ENCODE measurements at places on chromosomes 1 and 21.

DNA sequence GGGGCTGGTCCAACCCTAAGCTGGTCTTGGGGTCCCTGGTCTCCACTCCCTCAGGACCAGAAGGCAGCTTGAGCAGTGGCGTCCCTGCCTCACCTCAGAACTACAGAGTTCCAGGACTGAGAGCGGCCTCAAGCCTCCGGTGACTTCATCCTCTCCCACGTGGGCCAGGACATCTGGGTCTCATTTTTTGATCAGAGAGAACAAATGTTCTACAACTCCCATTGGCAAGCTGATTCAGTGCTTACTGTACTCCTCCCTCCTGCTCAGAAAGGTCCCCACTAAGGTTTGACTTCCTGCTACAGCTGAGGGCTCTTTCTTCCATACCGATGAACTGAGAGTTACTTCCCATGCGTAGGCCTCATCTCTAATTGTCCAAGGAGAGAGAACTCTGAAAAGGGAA lies 78.5 kb downstream of the PLXNA2 start:
- no peak for DNase-seq

- DNase-seq = no peak
Observed at GRCh38 chr1:94929351-94930217, 2.7 kb upstream of the CNN3 start.

DNA sequence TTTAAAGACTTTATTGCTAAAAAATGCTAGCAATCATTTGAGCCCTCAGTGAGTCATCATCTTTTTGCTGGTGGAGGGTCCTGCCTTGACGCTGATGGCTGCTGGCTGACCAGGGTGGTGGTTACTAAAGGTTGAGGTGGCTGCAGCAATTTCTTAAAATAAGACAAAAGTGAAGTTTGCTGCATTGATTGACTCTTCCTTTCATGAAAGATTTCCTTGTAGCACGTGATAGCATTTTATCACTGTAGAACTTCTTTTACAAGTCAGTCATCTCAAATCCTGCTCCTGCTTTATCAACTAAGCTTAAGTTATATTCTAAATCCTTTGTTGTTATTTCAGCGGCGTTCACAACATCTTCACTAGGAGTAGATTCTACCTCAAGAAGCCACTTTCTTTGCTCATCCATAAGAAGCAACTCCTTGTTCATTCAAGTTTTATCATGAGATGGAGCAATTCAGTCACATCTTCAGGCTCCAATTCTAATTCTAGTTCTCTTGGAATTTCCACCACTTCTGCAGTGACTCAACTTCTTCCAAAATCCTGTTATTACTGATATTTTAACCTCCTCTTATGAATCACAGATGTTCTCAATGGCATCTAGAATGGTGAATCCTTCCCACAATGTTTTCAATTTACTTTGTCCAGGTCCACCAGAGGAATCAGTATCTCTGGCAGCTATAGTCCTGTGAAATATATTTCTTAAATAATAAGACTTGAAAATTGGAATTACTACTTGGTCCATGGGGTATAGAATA lies 17.6 kb upstream of the RGS1 start:
- no peak for DNase-seq

DNA sequence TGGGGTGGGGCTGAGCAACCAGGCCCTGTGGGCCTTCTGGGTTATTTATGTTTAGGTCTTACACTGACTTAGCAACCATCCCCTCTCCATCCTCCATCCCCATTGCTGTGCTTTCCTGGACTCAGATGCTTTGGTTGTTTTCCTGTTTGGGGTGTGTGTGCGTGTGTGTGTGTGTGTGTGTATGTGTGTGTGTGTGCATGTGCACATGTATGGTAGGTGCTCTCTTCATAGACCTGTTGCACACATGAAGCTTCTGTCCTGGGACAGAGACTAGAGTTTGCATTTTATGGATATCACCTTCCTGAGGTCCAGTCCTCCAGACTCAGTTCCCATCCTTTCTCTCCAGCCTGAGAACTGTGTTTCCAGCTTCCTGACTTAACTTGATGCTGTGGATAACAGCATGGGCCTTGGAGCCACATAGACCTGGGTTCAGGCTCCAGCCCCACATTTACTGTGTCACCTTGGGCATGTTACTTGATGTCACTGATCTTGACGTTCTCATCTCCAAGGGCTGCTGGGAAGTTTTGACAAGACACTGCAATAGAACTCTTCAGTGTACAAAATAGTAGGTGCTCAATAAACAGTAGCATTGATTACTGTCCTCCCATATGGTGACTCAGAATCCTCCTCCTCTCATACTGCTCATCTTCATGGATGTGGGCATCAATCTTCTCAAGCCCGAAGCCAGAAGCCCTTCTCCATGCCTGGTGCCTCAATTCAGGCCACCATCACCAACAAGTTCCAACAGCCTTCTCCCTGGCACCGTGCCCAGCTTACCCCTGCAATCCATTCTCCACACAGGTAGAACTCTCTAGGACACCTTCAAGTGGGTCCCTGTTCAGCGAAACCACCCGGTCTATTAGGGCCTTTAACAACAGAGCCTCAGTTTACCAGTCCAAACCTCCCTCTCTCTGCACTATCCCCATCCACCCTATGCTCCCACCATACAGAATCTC lies 181.8 kb upstream of the EDN2 start:
- DNase-seq = no peak

GRCh38 chr21:26570203-26570602 lies 2.9 kb downstream of the CYYR1 start:
- no peak for DNase-seq

DNA sequence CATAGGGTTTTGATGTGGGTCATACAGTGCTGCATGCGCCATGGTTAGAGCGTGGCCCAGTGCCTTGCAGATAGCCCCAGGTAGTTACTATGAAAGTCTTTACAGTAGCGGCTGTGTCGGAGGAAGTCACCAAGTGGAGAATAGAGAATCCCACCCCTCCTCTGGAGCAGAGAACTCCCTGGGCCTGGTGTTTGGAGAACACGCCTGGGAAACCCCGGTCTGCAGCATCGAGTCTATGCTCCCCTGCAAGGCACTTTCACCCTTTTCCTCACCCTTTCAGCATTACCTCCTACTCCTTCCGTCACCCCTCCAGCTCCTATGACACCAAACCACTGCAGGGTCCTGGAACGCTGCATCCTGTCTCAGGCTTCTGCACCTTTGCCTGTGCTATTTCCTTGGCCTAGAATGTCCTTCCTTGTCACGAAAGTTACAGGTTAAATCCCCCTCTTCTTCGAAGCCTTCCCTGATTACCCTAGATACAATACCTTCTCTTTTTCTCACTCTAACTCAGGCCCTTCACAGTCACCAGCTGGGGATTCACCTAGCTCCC lies 2.7 kb upstream of the SLC1A7 start:
- no peak for DNase-seq

DNA sequence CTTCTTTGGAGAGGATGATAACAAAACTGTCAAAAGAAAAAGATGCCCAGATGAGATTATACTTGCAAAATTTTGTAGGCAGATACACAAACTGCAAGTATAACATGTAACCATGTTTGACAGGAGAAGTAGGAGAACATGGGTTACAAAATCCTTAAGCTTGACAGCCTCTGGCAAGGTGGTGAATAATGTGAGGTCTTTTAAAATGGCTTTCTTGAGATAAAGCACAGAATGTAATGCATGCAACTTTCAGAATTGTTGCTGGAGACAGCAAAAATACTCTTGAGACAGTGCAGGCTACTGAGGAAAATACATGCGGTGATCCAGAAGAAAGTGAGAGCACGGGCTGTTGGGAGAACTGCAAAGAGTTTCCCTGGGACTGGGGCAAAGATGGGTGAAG lies 24.7 kb downstream of the DNAJC6 start:
- no peak for DNase-seq

DNA sequence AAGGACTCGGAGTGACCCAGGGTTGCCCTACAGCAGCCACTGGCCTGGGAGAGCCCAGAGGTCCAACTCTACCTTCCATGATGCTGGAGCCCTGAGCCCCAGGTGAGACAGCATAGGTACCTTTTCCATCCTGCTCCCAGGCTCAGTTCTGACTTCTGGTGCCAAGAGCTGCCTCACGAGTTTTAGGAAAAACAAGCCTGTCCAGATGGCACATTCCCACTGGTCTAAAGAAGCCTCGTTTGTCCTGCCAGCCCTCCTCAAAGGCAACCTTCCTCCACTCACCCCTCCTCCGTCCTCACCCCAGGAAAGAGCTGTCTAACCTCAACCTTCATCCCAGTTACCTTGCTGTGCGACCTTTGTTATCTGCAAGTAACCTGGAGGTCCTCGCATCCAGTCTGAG lies 53.5 kb upstream of the PRELP start:
- no peak for DNase-seq

GRCh38 chr1:192357924-192358323 lies 41.1 kb downstream of the RGS21 start:
- no peak for DNase-seq

GRCh38 chr1:145759721-145760120 lies 40.4 kb downstream of the CD160 start:
- DNase-seq = no peak

DNA sequence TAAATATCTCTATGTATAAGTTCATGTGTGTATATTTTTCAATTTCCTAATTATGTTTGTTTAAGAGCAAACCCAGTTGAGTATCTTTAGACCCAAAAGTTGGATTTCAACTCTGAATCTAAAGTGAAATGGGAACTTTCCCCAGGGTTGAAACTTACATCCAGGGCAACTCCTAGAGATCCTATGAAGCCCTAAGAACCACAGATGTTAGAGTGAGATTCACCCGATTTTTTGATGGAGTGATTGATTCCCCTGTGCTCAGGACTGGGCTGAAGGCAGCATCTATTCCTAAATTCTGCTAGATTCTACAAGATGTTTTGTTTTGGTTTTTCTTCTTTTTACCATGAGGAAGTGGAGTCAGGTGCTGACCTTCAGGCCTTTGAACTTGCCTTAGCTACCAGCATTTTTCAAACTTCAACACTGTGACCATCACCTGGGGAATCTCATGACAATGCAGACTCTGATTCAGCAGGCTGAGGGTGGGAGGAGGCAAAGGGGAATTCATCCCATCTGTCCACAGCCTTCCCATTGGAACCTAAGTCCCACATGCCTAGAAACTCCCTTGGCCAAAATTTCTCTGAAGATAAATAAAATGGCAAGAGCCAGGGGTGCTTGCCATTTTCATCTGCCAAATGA lies 145.5 kb downstream of the ETS2 start:
- no peak for DNase-seq

GRCh38 chr1:167697667-167698141 lies 24.1 kb upstream of the MPZL1 start:
- no peak for DNase-seq

GRCh38 chr21:46605767-46606426 lies 1.0 kb upstream of the S100B start:
- DNase-seq = no peak

GRCh38 chr1:169089776-169090175 lies 16.7 kb upstream of the ATP1B1 start:
- no peak for DNase-seq

Data from foreskin melanocyte (primary cell).